Activated CD4-positive, alpha-beta T cell treated with anti-CD3 and anti-CD28 coated beads for 4 hours (primary cell): ENCODE measurements at places on chromosomes 6 and 20.

DNA sequence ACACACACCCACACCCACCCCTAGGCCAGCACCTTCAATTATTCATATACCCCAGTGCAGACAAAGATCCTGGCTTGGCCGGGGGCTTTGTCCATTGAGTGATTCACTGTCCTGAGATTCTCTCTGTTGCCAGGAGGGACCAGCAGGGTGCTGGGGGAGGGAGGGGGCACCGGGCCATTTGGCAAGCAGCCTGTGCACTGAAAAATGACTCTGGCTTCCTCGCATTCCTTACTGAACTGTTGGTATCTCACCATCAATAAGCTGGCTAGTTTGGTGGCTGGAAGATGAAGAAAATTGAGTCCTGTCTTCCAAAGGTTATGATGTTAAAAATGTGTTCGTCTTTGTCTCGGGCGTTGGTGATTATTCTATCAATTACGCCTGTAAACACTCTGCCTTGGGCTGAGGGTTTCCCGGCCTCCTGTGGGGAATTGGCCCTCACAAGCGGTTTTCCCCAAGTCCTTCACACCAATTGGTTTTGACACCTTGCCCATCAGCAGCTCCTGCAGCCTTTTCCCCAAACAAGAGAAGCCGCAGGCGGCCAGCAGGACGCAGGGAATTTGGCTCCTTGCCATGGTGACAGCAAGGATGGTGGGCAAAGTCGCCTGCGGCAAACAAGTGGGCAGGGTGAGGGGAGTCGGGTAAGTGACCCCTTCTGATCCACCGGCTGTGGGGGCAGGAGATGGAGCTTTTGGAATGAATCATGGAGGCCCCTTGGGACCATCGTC is 4.9 kb downstream of the VSTM2L start:
- DNase-seq, result no peak

- no peak for DNase-seq
Observed at GRCh38 chr6:20509212-20509611, 25.0 kb upstream of the CDKAL1 start.

DNA sequence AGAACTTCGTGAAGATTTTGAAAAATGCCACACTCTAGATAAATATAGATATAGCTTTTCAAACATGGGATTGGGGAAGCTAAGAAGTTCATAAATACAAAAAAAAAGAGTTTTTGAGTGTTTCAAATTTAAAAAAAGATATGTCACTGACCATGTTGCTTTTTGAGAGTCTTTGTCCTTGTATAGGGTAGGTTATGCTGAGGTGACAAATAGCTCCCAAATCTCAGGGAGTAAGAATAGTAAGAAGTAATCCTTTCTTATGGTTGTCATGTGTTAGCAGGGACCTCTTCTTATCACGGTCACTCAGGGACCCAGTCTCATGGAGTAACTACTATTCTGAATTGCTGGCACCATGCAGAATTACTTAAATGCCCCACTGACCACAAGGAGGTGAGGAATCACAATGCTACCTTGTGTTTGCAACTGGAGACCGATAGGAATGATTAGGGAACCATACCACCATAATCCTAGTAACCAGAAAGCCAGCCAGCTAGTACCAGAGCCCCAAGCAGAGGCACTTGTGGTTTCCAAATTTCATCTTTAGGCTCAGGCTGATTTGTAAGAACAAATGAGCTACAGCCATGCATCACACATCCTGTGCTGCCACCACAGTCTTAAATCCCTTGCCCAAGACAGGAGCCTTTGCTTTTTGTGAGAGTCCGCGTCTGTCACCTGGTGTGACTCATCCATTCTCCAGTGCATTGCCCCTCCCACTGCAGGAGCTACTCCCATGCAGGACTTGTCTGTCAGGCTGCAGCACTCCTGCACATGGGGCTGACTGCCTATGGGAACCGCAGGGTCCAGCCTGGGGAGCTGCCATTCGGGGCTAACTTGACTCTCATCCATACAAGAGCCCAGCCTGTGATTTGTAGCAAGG is 42.4 kb upstream of the ADGRF4 start:
- DNase-seq, result peak; percentile 1

DNA sequence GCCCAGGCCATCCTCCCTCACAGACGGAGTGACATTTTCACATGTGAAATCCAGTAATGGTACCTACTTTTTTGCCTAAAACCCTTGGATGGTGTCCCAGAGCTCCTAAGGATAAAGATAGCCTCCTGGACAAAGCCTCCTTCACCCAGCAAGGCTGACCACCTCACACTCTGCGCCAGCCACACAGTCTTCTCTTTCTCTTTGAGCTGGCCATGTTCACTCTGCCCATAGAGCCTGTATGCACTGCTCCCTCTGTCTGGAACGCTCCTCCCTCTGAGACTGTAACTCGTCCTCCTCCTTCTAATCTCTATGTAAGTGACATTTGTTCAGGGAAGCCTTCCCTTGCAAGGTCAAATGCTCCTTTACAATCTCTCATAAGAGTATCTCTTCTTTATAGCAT is 14.6 kb downstream of the TMEM151B start:
- no peak for DNase-seq

GRCh38 chr6:16882230-16882629 is 121.0 kb upstream of the ATXN1 start:
- no peak for DNase-seq

DNA sequence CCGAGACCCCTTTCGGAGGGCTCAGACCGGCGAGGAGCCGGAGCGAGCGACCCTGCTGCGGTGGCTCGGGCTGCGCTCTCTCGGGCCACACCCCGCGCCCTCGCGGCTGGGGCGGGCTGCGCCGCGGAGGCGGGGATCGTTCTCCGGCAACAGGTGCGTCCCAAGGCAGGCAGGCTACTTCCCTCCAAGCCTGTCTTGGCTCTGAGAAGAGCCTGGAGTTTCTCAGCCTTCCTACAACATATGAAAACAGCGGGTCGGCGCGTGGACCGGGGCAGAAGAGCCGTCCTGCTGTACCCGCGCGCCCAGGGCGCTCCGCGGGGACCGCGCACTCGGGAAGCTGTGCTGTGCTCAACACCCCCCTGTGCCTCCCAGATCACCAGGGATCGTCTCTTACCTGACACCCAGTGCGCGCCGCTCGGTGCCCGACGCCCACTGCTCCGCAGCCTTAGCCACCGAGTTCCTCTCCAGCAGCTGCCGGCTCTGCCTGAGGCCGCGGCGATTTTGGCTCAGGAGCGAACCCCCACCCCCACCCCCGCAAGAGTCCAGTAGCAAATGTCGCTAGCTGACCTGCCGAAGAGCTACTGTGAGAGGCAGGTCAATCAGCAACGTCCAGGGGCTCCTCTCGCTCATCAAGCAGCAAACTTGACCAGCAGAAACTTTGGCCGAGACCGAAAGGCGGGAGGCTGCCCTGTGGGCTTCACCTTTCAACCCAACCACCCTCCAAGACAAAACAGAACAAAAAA is 3.7 kb upstream of the OLIG3 start:
- peak; percentile 12 for DNase-seq
